Common myeloid progenitor, CD34-positive (primary cell): ENCODE measurements at places on chromosomes 2 and 18.

- H3K4me1 ChIP-seq = no peaks in the 10 kb centered on the region
- H3K4me3 ChIP-seq = no peak overlapping the region
- H3K36me3 ChIP-seq = no peaks in the 10 kb centered on the region
- H3K27me3 ChIP-seq = no peaks in the 10 kb centered on the region
- no peak for DNase-seq
These were observed 29.8 kb upstream of the LRRC30 start for GRCh38 chr18:7201096-7201495.

GRCh38 chr18:51300912-51301311 lies 103.4 kb upstream of the MEX3C start:
- H3K36me3 ChIP-seq = no peaks in the 10 kb centered on the region
- no peak for DNase-seq
- H3K27ac ChIP-seq = no peak overlapping the region
- no peaks in the 10 kb centered on the region for H3K27me3 ChIP-seq

- no peak overlapping the region for H3K4me3 ChIP-seq
- no peaks in the 10 kb centered on the region for H3K4me1 ChIP-seq
- no peak overlapping the region for H3K27ac ChIP-seq
- no peaks in the 10 kb centered on the region for H3K36me3 ChIP-seq
These were observed 1.8 kb upstream of the ALPP start for GRCh38 chr2:232376713-232377112.

GRCh38 chr18:22399949-22400348 lies 17.8 kb downstream of the CTAGE1 start:
- no peak overlapping the region for H3K4me3 ChIP-seq
- H3K27me3 ChIP-seq = no peaks in the 10 kb centered on the region
- H3K36me3 ChIP-seq = no peaks in the 10 kb centered on the region
- no peak overlapping the region for H3K27ac ChIP-seq
- no peak for DNase-seq
- no peaks in the 10 kb centered on the region for H3K4me1 ChIP-seq

DNA sequence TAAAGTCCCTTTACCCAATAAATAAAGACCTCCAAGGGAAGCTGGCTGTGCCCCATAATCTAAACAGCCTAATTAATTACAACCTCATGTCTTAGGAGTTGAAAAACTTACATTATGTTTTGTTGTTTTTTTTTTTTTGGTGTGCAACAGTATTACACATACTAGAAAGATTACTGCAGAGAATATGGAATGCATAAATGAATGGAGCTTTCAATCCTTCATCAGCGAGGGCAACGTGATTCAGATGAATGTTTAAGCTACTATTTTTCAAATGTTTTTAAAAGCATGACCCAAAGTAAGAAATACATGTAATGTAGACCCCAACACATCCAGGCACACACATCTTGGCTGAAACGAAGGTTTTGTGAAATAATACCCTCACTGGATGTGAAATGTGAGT lies 167.1 kb upstream of the FN1 start:
- no peak overlapping the region for H3K27ac ChIP-seq
- H3K36me3 ChIP-seq = no peaks in the 10 kb centered on the region
- no peaks in the 10 kb centered on the region for H3K27me3 ChIP-seq
- no peak overlapping the region for H3K4me3 ChIP-seq

- H3K4me1 ChIP-seq = peaks cover 71% of the 10 kb centered on the region
- H3K27ac ChIP-seq = no peak overlapping the region
- no peaks in the 10 kb centered on the region for H3K36me3 ChIP-seq
- peak; percentile 86 for DNase-seq
These were observed 2.6 kb upstream of the GPR35 start for GRCh38 chr2:240622531-240623235.

DNA sequence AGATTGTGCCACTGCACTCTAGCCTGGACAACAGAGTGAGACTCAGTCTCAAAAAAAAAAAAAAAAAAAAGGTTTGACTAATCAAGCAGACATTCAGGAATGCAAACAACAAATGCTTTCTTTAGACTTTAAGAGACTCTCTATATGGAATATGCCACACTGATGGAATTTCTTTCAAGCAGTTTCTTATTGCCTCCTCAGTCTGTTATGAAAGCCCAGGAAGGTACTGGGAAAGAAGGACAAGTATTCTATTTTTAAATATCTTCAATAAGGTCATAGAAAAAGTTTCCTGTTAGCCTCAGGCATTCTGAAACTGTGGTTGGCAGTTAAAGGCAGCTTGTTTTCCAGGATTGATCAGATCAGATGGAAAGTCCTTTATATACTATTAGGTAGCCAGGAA lies 241.6 kb downstream of the PIK3C3 start:
- no peaks in the 10 kb centered on the region for H3K4me1 ChIP-seq
- no peak for DNase-seq
- no peaks in the 10 kb centered on the region for H3K27me3 ChIP-seq
- H3K27ac ChIP-seq = no peak overlapping the region

GRCh38 chr2:72497763-72498162 lies 328.1 kb downstream of the EXOC6B start:
- no peak for DNase-seq
- no peaks in the 10 kb centered on the region for H3K27me3 ChIP-seq
- H3K27ac ChIP-seq = no peak overlapping the region

- H3K27me3 ChIP-seq = no peaks in the 10 kb centered on the region
- no peaks in the 10 kb centered on the region for H3K36me3 ChIP-seq
- H3K4me1 ChIP-seq = no peaks in the 10 kb centered on the region
- H3K27ac ChIP-seq = no peak overlapping the region
- DNase-seq = no peak
These were observed 80.0 kb downstream of the RHBDD1 start for GRCh38 chr2:226915846-226916360.

DNA sequence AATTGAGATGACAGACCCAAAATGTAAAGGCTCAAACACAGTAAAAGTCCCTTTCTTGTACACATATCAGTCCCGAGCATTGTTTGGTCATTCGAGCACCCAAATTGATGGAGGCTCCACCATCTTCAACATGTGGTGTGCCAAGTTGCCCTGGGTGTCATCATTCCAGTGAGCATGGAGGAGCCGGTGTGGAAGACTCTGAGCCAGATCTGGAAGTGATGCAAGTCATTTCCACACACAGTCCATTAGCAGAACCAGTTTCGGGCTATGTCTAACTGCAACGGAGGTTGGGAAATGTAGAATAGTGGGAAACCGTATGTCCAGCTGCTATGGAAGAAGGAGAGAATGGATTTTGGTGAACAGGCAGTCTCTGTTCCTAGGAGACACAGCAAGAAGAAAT lies 40.9 kb upstream of the BZW1 start:
- H3K27ac ChIP-seq = no peak overlapping the region
- no peaks in the 10 kb centered on the region for H3K36me3 ChIP-seq
- H3K4me1 ChIP-seq = no peaks in the 10 kb centered on the region
- no peak for DNase-seq

DNA sequence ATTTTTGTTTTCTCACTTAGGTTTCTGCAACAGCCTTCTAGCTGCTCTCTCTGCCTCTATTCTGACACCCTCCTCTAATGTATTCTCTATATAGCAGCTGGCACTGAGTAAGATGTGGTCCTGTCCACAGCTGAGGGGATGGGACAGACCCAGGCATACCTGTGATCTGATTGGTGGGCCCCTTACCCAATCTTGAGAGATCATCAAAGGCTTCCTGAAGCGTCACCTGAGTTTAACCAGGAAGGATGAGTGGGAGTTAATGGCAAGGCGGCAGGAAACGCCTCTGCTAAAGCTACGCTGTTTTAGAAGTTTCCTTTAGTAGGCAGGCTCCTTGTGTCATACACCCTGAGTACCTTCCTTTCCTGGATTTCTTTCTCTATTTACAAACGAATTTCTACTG lies 5.7 kb upstream of the TET3 start:
- peak; percentile 72 for DNase-seq
- H3K4me1 ChIP-seq = peaks cover 50% of the 10 kb centered on the region
- H3K27ac ChIP-seq = no peak overlapping the region
- H3K36me3 ChIP-seq = no peaks in the 10 kb centered on the region
